Activated CD4-positive, alpha-beta T cell treated with anti-CD3 and anti-CD28 coated beads for 36 hours (primary cell): ENCODE measurements at places on chromosomes 2 and 18. TPM values are rescaled to one million over a fixed set of nuclear protein-coding genes. Genes with fewer than 3 reads are reported as not detected.

LOXHD1 gene
- 0.05 TPM for total RNA-seq

DNA sequence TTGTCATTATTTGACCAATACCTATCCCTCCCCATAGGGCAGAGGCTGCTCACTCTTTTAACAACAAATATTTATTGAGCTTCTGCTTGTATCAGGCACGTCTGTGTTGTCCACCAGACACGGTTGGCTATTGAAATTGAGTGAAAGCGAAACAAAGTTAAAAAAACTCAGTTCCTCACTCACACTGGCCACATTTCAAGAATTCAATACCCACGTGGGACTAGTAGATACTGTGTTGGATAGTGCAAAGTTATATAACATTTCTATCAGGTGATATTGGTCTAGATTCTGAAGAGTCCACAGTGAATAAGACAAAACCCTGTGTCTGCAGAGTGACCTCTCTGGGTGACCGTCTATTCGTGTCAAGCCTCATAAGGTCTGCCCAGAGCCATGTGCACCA, 43.9 kb upstream of the GALR1 start:
- no peak for DNase-seq

- DNase-seq, result no peak
Measured at GRCh38 chr2:142189501-142189900, 58.7 kb upstream of the LRP1B start.

DNA sequence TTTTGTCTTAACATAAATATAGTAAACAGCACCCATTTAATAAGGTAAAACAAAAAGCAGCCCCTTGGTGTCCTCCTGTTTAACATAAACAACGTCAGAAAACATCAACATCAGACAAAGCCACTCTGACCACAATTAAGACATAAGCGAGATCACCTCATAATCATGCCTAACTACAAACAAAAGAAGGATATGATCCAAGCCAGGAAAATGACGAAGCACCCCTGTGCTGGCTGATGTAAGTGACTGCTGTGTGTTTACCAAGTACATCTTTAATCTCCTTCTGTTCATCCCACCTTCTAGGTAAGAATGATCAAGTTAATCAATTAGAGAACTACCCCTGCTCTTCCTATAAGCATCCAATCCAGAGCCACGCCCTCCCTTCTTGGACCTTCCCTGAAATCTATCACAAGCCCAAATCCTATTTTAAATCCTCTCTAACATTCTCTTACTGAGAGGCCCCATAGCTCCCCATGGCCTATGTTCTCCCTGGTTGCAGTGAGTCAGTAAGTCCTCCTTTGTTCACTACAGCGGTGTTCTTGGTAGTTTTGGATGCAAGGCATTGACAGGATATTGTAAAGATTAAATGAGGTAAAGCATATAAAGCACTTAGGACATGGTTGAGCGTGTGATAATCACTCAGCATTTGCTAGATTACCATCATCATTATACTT, 424.2 kb downstream of the TSN start:
- DNase-seq, result no peak

- DNase-seq, result no peak
Measured at GRCh38 chr2:85744741-85745601, 8.8 kb upstream of the ATOH8 start.

- no peak for DNase-seq
Measured at GRCh38 chr2:61733563-61733962, 120.3 kb downstream of the FAM161A start.
